ENCODE measurements at places on chromosomes 6 and 20.

GRCh38 chr6:82494367-82494766, 130.8 kb downstream of the TPBG start:
- no peak for DNase-seq

GRCh38 chr6:128513878-128514277, 6.5 kb downstream of the PTPRK start:
- DNase-seq, result no peak

DNA sequence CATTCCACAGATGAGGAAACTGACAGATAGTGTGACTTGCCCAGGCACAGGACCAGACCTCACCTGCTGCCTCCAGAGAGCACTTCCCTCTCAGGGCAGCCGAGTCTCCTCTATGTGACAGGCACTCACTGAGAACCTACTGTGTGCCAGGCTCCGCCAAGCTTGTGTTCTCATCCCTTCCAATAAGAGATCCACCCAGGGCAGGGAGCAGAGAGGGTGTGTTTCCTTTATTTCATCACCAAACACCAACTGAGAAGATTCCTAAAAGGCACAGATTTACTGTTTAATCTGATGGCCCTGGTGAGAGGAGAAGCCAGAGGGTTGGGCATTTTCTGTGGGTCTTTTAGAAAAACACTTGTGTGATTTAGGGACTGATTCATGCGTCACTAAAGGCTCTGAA, 20.5 kb downstream of the SIRPA start:
- no peak for DNase-seq

DNA sequence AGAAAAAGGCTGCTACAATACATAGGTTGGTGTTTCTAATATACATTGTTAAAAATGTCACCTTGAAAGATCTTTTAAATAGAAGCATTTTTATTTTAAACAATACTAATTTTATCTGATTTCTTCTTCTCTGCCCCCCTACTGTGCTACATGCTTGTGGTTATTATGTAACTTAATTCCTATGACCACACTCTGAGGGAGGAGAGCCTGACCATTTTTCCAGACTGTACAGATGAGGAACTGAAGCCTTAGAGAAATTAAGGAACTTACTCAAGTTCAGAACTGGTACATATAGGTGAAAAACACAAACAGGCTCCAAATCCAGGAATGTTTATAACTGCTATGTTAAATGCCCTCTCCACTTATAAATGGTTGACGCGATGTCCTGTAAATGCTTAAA, 43.4 kb upstream of the ARHGAP18 start:
- no peak for DNase-seq

DNA sequence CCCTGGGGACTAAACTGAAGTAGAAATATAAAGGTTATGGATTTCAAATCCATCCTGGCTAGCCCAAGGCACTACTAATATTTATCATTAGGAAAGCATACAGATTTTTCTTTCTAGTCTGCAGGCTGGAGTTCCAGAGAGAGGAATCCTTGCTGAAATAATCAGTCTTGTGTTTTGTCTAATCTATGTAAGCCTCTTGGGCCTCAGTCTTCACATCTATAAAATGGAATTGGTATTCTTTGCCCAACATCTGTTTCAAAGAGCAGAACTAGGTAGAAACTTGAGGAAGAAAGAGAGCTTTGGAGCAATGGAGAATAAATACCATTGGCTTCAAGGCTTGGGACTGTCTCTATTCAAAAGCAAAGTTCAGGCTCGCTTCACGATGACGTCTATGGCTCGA, 212.0 kb downstream of the ZMYND8 start:
- no peak for DNase-seq

GRCh38 chr6:100593522-100593921, 128.8 kb upstream of the SIM1 start:
- no peak for DNase-seq

All from right forelimb (tissue), 1 donor.